ENCODE measurements at places on chromosomes 7 and 10.

GRCh38 chr10:17239345-17240085, 11.5 kb downstream of the VIM start:
- DNase-seq, result no peak

DNA sequence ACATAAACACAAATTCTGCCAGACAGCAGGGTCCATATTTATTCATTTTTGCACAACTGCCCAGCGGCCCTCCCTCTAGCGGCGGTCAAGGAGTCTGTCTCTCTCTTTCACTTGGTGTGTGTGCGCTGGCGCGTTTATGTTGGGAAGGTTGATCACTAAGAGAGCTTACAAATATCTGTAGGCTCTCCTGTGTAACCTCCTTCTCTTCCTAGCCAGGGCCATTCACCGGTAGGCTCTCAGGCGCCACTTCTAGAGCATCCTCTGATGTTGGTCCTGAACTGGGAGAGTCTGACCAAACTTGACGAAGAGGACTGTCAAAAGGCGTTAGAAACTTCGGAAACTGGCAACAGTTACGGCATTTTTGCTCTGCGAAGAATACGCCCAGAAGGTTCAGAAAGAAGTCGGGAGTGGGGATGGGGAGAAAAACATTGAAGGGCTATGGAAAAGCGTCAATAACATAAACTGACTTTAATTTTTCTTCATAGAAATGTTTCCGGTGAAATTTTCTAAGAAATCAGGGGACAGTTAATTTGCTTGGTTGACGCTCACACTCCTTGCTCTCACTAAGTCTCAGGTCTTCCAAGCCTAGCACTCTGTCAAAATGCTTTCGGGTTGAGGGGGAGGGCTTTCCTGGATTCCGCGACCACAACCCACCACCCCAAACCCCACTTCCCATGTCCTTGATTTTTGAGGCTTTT, 731.1 kb downstream of the ZWINT start:
- DNase-seq, result no peak

GRCh38 chr7:999941-1000935, 17.3 kb downstream of the CYP2W1 start:
- no peak for DNase-seq

GRCh38 chr10:88439932-88440331, 143.2 kb downstream of the RNLS start:
- no peak for DNase-seq

DNA sequence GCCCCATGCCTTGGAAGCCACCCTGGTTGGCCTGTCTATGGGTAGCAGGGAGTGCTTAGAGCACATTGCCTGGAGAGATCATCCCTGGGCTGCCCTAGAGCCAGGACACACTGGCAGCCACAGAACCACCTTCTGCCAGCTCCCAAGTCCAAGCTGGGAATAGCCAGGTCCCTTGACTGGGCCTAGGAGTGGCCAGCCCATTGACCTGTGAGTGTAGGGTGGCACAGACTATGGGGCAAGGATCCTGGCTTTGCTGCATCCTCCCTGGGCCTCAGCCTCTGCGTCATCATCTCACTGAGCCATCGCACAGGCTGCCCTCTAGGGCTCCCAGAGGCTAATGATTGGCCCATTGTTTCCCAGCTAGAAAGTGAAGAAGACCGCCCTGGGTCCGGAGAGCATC, 7.0 kb downstream of the AQP1 start:
- no peak for DNase-seq

- DNase-seq, result no peak
Measured at GRCh38 chr10:7492660-7493046, 81.8 kb upstream of the SFMBT2 start.

DNA sequence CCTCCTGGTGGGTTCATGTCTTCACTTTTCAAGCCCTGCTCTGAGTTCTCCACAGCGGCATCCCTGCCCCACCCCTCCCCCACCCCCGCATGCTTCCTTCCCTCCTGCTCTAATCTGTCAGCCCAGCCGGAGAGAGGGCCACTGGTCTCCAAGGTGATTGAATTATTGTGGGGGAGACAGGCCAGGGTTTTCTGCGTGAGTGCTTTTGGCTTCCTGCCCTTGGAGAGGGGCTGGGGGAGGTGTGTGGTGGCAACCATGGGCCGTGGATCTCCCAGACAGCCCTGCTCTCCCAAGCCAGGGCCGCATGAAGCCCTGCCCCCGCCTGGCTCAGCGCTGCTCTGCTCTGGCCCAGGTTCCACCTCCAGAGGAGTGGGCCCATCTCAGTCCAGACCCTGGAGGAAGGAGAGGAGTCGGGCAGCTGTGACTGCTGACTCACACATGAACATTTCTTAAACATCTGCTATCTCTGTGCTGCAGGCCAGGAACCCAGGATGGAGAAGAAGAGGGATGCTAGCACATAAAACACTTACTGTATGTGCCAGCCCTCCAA, 109.9 kb downstream of the ZMIZ1 start:
- DNase-seq, result no peak

GRCh38 chr7:81503336-81503735, 266.5 kb downstream of the HGF start:
- DNase-seq, result no peak

DNA sequence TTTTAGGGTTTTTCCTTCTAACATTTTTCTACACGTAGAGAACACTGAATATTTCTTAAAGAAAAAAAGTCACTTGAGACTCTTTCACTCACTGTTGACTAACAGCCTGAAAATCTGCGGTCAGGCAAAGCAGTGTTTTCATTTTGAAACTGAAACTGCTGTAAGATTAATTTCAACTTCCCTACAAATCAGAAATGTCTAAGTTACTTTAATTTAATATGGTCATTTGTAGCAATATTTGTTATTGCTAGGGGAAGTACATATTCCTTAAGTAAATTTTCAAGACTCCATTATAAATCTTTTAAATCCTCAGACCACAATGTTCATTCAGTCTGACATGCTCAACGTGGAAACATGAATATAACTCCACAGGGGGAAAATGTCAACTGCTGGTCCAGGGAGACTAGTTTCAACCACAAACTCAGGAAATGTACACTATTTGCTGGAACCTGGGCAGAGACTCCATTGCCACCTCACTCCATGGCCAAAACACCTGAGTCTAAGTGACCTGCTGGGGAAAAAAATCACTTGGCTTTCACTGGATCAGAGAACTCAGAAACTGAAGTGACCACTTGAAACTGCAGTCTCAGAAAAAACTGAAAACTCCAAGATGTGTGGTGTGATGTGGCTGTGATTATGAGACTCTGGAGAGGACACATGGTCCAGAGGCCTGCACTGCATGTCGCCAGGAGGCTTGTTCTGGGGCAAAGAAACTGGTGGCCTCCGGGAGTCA, 161.2 kb downstream of the TAX1BP1 start:
- DNase-seq, result peak; percentile 11

GRCh38 chr7:78002021-78002420, 203.4 kb downstream of the PHTF2 start:
- DNase-seq, result no peak

DNA sequence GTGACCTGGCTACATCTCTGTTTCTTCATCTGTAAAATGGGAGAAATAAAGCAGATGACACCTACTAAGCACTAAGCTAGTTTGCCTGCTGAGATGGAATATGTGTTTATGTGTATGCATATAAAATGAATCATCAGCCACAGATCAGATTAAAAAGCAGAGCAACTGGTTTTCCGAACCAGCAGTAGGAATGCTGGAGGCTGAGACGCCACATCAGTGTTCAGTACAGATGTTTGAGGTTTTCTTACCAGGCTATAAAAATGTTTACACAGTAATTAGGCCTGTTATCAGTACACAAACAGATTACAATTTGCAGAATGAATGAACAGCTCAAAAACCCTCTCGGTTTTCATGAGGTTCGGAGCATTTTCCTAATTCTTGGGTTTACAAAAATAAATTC, 85.8 kb downstream of the CALN1 start:
- DNase-seq, result no peak

- no peak for DNase-seq
Measured at GRCh38 chr10:80590585-80591125, 53.0 kb downstream of the SH2D4B start.

- no peak for DNase-seq
Measured at GRCh38 chr7:155062411-155062810, 7.7 kb upstream of the HTR5A start.

- no peak for DNase-seq
Measured at GRCh38 chr7:706721-707120, 19.8 kb upstream of the DNAAF5 start.

DNA sequence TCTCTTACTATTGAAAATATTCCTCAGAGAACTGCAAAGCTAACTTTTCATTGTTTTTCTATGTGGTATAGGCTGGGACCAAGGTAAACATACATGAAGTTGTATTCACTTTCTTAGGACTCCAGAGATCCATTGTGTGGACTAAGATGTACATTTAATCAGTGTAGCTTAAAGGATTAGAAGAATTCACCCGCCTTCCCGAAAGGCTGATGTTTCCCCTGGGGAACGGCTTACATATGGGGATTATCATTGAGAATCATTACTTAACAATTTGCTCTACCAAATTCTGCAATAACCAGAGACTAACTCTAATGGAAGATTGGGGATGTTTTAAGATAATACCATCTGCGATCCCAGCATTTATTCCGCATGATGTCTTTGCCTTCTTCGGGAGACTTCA, 257.1 kb upstream of the KIAA1217 start:
- DNase-seq, result no peak

GRCh38 chr10:52573347-52573746, 199.2 kb downstream of the MBL2 start:
- DNase-seq, result no peak
